Kidney capillary endothelial cell (primary cell): ENCODE measurements at places on chromosomes 7 and 10.

DNA sequence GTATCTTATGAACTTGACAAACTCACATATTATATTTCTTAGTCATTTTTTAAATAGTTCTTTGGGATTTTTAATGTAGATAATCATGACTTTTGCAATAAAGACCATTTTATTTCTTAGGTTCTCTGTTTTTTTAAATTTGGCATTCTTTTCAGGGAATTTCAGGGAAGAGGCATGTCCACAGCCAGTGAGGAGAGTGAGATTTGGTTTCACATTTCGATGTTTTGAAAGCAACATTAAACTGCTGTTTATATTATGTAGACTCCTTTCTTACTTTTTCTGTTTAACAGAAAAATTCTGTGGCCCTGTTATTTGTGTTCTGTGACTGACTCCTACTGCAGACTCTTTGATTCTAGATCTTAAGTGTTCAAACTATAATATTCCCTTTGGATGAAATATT, 153.7 kb downstream of the FAM107B start:
- DNase-seq = no peak

DNA sequence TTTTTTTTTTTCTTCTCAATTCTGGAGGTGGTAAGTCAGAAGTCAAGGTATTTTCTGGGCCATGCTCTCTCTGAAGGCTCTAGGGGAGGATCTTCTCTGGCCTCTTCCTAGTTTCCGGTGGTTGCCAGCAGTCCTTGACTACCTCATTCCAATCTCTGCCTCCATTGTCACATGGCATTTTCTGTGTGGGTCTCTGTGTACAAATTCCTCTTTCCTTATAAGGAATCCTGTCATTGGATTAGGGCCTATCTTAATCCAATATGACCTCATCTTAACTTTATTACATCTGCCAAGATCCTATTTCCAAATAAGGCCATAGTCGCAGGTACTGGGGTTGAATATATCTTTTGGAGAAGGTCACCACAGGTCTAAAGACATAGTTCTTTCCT, 129.3 kb upstream of the PRR15 start:
- DNase-seq = no peak

DNA sequence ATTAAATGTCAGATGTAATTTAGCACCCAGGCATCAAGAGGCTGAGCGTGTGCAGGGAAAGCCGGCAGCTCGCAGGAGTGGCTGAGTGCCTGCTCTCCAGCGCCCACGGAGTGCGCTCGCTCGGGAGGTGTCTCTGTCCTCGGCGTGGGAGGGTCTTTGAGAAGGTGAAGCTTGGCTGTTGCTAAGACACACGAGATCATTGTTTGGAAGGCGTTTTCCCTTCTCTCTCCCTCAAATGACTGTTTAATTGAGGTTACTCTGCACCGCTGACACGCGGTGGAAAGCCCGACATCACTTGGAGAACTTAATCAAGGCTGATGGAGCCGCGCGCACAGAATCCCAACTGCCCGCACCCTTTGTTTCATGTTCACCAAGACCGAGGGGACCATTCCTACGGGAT, 414.6 kb downstream of the DNAJB6 start:
- no peak for DNase-seq

GRCh38 chr10:114035791-114036190, 7.9 kb upstream of the ADRB1 start:
- no peak for DNase-seq

DNA sequence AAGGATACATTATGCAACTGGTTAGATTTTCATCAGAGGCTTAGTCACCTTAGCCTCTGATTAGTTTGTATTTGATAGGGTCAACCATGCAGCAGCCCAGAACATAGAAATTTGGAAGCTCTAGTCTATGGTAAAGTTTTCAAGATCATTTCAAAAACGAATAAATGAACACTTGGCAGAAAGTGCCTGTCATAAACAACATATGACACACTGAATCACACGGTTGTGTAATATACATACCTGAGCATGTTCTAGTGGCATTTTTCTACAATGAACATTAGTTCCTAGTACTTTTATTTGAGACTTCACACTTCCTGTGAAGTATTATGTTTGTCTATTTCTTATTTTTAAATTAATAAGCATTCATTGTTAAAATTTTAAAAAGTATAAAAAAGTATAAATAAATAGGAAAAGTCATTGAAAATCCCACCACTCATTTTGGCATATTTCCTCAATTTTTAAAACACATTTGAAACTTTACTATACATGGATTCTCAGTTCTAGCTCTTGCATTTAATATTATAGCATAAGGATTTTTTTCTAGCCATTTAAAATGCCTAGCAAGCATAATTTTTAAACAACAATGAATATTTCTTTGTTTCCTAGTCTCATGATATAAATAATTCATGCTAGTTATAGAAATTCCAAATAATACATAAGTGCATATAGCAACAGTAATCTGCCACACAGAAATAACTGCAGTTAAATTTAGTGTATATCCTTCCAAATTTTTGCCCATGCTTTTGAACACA, 25.7 kb upstream of the PRPS1L1 start:
- no peak for DNase-seq

DNA sequence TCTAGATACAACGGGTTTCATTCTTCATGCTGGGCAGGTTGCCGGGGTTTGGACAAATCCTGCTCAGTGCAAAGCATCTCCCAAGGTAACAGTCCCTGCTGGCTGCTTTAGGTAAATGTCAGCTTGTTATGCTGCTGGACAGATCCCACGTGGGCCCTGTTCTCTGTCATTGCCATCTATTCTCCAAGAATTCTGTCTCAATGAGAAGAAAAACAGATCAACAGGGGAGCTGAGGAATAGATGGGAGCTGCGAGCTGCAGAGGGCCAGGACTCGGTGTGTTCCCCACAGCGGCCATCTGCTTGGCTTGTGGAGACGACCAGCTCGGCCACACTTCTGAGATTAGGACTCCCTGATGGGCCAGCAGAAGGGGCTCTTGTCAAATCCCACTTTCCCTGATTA, 235.2 kb downstream of the DPP6 start:
- DNase-seq = no peak

GRCh38 chr7:2164646-2165045, 68.1 kb downstream of the MAD1L1 start:
- DNase-seq = no peak

- no peak for DNase-seq
These were observed 106.3 kb downstream of the GLRX3 start for GRCh38 chr10:130242513-130242912.

GRCh38 chr10:61904733-61905725, 3.5 kb downstream of the ARID5B start:
- peak; percentile 61 for DNase-seq

DNA sequence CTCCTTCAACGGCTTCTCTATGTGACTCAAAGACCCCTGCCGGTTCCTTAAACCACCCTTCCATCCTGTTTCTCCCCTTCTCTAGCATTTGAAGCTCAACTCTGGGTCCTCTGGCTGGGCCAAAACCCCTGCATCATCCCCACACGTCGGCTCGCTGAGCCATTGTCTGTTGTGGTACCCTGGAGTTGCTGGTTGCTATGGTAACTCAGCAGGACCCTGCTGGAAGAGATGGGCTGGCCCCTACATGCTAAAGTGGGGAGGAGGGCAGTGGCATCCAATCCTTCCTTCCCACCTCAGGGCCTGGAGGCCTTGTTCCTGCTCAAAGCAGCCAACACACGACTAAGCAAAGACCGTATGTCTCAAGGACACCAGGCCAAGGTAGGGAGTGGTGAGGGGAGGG, 452.5 kb downstream of the PLXNA4 start:
- DNase-seq = no peak

- DNase-seq = no peak
These were observed 76.8 kb downstream of the MKI67 start for GRCh38 chr10:128049226-128050120.

GRCh38 chr10:129852829-129853561, 111.1 kb downstream of the EBF3 start:
- peak; percentile 8 for DNase-seq

- no peak for DNase-seq
These were observed 172.4 kb downstream of the COBL start for GRCh38 chr7:51144178-51144577.

- DNase-seq = no peak
These were observed 186.5 kb upstream of the ADO start for GRCh38 chr10:62618054-62618453.
